ENCODE measurements at places on chromosomes 6 and 20.

- no peak for DNase-seq
These were observed 4.3 kb downstream of the EYA4 start for GRCh38 chr6:133245422-133245903.

DNA sequence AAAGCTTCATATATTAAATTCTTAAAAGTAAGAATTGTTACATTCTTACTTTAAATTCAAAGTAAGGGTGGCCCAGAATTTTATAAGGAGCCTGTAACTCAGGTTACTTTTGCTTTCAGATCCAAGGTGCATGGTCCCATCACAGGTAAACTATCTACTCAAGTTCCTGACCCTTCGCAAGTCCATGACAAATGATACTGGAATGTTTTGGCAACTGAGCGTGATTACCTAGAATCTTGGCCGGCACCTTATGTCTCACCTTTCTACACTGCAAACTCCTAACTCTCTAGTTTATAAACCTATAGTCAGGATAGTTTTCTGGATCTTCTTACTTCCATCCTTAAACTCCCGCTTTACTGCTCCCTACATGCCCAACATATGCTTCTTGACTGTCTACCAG, 67.9 kb upstream of the HMGN3 start:
- no peak for DNase-seq

DNA sequence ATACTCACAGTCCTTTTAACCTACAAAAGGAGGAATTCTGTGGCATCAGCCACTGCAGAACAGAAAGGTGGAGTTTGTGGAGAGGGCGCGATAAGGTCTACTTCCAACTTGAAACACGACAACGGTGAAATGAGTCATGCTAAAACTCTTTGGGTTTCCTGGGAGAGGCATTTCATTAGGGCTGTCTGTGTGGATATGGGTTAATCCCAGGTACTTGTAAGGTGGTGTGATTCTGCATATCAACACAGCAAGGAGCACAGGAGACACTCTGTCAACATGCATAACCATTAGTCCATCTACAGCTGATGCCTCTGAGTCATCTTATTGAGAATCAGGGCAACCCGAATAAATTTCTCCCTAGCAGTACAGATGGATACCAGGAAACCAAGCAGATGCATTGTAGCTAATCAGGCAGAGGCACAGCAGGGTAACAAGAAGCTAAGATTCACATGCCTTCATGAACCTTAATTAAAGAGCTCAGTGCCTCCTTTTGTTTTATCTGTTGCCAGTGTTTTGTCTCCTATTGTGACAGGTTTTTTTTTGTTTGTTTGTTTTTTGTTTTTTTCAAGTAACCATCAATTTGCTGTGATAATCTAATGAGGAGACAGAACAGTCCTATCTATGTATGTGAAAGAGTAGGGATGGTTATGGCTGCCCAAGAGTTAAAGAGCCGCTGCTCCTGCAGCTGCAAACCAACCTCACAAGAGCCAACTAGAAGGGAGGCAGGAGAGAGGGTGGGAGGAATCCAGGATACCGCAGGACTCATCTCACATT, 315.8 kb upstream of the SOX4 start:
- no peak for DNase-seq

- no peak for DNase-seq
These were observed 708.8 kb downstream of the DHX35 start for GRCh38 chr20:39670988-39671387.

DNA sequence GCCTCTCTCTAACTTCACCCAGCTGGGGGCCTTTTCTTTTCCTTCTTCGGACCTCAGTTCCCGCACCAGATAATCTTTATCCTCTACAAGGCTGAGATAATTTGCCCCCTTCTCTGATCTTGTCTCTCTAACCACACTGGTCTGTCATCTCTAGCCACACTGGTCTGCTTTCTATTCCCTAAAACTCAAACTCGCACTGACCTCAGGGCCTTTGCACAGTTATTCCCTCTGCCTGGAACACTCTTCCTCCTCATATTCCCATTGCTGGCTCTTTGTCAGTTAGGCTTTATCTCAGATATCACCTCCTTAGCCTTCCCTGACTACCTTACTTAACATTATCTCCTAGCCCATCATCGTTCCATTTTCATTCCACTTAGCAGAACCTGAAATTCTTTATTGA, 7.6 kb downstream of the RIMS4 start:
- DNase-seq = no peak

DNA sequence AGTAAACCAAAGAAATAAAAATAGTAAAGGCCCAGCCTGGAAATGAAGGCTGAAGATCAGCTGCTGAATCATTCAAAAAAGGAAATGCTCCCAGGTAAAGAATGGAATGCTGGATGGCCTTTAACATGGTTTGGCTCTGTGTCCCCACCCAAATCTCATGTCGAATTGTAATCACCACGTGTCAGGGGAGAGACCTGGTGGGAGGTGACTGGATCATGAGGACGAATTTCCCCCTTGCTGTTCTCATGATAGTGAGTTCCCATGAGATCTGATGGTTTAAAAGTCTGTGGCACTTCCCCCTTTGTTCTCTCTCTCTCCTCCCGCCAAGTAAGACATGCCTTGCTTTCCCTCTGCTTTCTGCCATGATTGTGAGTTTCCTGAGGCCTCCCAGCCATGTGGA, 9.9 kb upstream of the CLIC5 start:
- DNase-seq = no peak

DNA sequence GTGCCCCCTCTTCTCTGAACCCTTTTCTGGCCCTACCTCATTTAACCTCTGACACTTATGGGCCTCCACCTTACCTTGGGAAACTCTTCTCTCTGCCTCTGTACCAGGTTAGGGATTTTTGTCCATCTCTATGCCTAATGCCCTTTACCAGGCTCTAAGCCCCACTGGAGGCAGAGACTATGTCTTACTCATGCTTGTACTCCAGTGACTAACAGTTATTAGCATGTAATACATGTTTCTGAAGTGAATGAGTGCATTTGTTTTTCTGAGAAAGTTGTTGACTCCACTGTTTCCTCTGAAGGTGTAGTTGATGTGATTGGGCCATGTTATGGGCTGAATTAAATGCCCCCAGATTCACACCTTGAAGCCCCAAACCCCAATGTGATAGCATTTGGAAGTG, 234.3 kb downstream of the PACRG start:
- DNase-seq = no peak

DNA sequence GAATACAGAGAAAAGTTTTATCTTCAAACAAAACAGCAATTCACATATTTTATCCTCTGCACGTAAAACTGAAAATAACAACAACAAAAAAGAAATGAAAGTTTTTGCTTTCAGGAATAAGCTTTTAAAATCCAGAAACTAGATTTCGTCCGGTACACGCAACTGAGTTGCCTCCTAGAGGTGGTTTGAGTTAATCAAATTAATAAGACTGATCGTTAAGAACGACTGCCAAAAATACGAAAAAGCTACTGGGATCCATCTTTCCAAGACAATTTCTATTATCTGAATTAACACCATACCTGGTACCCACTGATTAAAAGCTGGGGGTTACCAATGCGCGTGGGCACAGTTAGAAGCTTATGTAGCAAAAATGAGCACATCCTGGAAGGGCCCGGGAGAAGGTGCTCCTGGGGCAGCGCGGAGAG, 669 bp downstream of the PDCD2 start:
- no peak for DNase-seq

GRCh38 chr20:56234110-56234509, 14.4 kb upstream of the MC3R start:
- DNase-seq = no peak

- DNase-seq = no peak
These were observed 36.3 kb upstream of the TENT5A start for GRCh38 chr6:81788748-81789147.

GRCh38 chr6:27517928-27518787, 45.3 kb upstream of the ZNF184 start:
- DNase-seq = no peak

DNA sequence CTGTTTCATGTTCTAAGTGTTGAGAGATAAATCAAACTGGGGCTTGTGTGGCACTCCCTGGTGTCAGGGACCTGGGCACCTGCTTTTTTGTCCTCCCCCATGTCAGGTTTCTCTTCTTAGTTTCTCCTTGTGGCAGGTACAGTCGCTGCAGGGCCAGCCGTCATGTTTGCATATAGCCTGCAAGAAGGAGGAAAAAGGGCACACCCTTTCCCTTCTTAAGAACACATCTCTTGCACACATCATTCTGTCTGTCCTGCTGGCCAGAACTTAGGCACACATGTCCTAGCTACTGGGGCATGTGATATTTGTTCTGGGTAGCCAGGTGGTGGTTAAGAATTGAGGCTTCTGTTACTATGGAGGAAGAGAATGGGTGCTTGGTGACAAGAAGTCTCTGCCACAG, 27.9 kb downstream of the CDC5L start:
- no peak for DNase-seq

GRCh38 chr6:169666441-169666840, 35.4 kb downstream of the WDR27 start:
- DNase-seq = no peak

DNA sequence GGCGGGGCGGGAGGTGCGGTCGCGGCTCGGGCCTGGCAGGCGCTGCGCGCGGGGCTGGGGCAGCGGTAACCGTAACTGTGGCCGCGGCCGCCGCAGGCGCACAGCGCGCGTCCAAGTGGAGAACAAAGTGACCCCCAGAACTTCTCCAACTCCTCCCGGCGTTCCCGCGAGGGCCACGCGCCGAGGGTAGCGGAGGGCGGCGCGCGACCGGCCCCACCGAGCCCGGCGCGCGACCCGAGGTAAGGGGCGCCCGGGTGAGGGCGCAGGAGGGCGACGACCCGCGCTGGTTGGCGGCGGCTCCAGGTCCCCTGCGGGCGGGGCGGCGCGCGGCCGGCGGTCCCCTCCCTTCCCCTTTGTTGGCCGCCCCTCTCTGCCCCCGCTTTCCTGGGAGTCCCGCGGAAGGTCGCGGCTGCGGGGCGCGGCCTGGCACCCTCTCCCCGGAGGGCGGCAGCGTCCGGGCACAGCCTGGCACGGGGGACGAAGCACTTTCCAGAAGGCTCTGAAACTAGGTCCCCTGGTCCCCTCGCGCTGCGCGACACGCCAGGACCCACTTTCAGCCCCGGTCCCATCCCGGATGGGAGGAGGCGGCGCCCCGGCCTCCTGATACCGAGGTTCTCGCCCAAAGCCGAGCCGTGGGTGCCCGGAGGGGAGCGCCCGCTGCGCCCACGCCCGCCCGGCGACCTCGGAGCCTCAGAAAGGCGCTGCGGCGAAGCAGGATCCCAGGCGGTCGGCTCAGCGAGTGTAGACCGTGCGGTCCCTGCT, at the start of gene TIAM2:
Gene TIAM2 (plus strand): TSS at position 62 of the 762 bp plus-strand sequence. CDS start 133,909 bp downstream, outside the sequence.
- DNase-seq = peak; percentile 17

GRCh38 chr20:6739406-6739805, 28.1 kb upstream of the BMP2 start:
- DNase-seq = no peak

- no peak for DNase-seq
These were observed 326.7 kb upstream of the FLRT3 start for GRCh38 chr20:14664101-14664500.

DNA sequence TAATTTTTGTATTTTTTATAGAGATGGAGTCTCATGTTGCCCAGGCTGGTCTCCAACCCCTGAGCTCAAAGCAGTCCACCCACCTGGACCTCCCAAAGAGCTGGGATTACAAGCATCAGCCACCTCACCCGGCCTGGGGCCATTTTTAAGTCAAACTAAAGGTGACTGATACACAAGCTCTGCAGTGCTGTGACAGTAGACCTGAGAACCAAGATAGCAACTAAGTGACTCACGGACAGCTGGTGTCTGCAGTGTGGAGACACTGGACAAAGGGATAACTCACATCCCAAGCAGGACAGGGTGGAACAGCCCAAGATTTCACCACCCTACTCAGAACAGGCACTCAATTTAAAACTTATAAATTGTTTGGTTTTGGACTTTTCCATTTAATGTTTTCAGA, 402.5 kb downstream of the CD83 start:
- no peak for DNase-seq

GRCh38 chr6:149450679-149451375, 34.0 kb downstream of the ZC3H12D start:
- no peak for DNase-seq

DNA sequence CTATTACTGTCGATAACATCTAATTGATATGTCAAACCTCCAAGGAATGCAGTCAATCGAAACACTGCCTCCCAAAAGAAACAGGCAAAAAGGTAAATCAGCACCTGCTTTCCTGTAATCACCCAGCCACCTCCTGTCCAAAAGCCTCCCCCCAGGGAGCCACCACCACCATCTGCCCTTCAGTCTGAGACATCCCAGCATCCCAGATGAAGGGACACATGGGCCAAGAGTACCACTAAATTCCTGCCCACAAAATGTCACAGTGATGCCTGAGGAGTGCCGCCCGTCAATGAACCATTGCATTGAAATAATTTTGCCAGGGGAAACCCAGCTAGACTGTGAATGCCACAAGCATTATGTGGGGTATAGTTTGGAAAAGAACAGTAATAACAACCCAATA, 401.7 kb downstream of the ZFAND3 start:
- DNase-seq = no peak

DNA sequence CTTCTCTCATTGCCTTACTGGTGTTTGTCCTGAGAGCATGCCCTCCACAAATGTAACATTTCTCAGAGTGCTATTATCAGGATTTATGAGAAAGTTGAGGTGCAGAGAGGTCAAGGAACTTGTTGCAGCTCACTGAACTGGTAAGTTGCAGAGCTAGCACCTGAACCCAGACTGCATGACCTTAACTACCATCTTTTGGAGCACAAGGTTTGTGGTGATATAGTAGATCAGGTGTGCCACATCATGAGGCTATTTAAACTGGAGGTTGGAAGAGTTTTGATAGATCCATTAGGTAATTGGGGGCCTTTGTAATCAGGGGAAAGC, 112.0 kb upstream of the CITED2 start:
- no peak for DNase-seq

GRCh38 chr6:11604215-11604614, 66.7 kb downstream of the TMEM170B start:
- DNase-seq = no peak

DNA sequence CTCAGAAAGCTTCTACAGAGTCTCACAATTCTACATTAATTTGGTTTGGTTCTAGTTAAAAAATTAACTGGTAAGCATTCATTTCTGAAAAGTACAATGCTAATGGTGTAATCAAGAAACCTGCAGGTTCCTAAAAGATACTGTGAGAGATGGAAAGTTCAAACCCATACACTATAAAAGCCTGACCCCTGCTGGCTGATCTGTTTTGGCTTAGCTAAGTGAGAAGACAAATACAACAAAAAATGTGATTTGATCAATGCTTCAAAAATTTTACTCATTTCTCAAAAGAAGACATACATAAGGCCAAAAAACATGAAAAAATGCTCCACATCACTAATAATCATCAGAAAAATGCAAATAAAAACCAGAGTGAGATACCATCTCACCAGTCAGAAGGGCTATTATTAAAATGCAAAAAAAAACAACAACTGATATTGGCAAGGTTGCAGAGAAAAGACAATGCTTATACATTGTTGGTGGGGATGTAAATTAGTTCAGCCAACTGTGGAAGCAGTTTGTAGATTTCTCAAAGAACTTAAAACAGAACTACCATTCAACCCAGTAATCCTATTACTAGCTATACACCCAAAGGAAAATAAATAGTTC, 102.8 kb downstream of the MOXD1 start:
- peak; percentile 16 for DNase-seq

- DNase-seq = no peak
These were observed 288.0 kb downstream of the BMP7 start for GRCh38 chr20:56978475-56978874.

- DNase-seq = no peak
These were observed 179.0 kb upstream of the MAP3K7 start for GRCh38 chr6:90765895-90766294.
